SJSA1 (cell line): ENCODE measurements at places on chromosomes 7 and 10.
A peak's percentile ranks its signal among the peaks of the same experiment; 100 is the strongest.

DNA sequence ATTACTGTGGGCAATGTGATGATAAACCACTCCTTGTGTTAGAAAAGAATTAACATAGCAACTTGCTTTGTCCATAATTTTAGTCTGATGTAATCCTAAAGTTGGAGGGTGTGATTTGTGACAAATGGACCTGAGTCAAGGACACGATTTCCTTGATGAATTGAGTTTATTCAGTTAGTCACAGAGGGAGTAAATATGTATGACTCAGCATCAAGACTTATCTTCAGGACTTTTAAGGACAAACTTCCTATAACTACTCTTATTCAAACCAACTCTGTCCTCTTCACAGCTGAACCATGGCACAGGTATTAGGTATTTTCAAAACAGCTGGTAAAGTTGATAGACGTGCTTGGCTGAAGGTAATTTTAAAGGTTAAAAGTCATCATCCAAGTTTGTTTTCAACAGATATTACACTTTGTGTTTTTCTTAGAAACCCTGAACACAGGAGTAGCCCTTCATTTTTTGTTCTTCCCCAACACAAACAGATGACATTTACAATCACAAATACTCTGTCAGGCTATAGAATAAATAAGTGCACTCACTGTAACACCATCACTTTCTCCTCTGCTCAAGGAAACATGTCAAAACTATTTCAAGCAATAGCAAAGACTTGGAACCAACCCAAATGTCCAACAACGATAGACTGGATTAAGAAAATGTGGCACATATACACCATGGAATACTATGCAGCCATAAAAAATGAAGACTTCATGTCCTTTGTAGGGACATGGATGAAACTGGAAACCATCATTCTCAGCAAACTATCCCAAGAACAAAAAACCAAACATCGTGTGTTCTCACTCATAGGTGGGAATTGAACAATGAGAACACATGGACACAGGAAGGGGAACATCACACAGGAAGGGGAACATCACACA lies 54.5 kb downstream of the COA1 start:
- no peak for DNase-seq

- peak; percentile 29 for DNase-seq
Observed at GRCh38 chr7:40133561-40134427, 628 bp downstream of the MPLKIP start.

DNA sequence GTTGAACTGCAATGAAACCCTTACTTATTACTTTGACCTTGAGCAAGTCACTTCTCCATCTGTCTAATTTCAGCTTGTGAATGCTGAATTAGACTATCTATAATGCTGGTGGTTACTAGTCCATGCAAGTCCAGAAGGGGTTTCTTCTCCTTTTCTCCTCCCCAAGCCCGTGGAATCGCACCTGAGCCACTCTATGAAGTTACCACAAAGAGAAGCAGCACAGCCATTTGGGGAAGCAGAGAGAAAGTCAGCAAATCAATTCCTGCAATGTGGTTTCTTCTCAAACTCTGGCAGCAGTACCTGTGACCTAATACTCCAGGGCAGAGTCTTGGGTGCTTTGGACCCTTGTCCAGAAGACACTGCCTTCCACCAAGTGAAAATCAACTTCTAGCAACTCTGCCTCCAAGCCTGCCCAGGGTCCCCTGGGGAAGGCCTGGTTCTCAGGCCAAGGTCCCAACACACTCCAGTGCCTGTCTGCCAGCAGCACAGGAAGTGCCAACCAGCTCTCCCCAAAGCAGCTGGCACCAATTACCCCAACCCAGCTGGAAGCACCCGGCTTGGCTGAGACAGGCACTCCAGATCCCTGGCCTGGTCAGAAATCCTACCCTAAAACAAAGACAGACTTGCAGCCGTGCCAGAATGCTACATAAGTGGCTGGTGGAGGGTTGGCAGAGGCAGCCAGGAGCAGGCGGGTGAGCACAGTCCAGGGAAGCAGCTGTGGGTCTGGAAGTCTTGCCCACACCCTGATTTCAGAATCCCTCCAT lies 200.3 kb downstream of the LSM5 start:
- DNase-seq = no peak

DNA sequence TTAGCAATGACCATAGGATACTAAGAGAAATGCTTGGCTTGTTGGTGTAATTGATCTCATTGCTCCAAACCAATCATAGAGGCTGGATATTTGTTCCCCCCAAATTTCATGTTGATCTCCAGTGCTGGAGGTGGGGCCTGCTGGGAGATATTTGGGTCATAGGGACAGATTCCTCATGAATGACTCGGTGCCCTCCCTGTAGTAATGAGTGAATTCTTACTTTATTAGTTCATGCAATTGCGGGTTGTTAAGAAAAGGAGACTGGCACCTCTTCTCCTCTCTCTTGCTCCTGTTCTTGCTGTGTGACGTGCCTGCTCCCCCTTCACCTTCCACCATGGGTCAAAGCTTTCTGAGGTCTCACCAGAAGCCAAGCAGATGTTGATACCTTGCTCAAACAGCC lies 630.1 kb downstream of the CALN1 start:
- no peak for DNase-seq

GRCh38 chr10:112082120-112082519 lies 101.4 kb downstream of the GPAM start:
- no peak for DNase-seq

DNA sequence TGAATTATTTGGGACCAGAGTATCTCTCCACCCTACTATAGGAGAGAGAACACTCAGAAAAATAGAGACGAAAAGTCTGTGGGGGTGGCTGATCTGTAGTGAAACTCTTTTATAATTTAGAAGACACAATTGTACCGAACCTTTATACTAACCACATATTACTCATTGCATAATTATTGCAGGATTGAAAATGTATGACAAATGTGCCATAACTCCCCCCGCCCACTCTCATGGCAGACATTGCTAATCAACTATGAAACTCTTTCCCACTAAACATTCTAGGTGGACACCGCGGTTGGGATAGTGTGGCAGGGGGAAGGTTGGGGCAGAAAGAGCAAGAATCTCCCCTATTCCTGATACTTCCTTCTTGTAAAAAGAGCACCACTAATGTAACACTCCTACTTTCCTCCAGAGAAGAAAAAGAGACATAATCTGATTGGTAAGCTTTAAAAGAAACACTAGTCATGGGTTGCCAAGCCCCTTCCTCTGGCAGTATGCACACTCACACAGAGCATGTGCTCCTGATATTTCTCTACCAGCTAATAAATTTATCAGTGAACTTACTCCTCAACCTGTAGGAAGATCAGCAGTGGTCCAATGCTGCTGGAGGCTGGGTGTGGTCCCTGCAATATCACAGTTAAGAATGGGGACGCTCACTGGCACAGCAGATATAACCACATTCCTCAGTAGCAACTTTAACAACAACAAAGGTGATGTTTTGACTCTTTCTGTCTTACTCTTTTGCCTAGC lies 18.7 kb upstream of the ARID5B start:
- DNase-seq = no peak

GRCh38 chr10:131260452-131261211 lies 50.9 kb downstream of the TCERG1L start:
- DNase-seq = no peak

- DNase-seq = no peak
Observed at GRCh38 chr10:55058800-55059199, 257.8 kb upstream of the PCDH15 start.

- DNase-seq = no peak
Observed at GRCh38 chr10:90751107-90751997, 106.5 kb downstream of the HTR7 start.

- no peak for DNase-seq
Observed at GRCh38 chr10:7329219-7329618, 81.6 kb downstream of the SFMBT2 start.

DNA sequence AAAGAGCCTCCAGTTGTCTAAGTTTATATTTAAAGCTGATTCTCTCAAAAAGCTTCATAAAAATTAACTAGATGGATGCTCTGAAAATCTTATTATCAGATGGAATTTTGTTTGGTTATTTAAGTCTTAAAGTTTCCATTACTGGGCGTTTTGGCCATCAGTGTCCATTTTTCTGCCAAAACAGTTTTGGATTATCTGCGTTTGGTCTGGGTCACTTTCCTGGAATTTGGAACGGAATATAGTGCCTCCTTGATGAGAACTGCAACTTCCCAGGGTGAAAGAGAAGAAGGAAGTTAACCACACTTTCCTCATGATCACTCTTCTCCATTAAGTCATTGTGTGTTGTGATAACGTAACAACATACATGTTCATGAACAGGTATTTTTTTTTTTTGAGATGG lies 764.9 kb upstream of the AUTS2 start:
- no peak for DNase-seq
